Activated CD4-positive, alpha-beta T cell treated with anti-CD3 and anti-CD28 coated beads, Interleukin-2, amount 10 ng/mL, durations not matched to agents 7 days and 5 days (primary cell): ENCODE measurements at places on chromosomes 1 and 21.

- no peak overlapping the region for H3K27ac ChIP-seq
- no peaks in the 10 kb centered on the region for H3K36me3 ChIP-seq
- peaks cover 6% of the 10 kb centered on the region for H3K4me1 ChIP-seq
- H3K27me3 ChIP-seq, result peaks cover 6% of the 10 kb centered on the region
Measured at GRCh38 chr1:209425959-209426358, 157.6 kb upstream of the CAMK1G start.

- no peaks in the 10 kb centered on the region for H3K4me1 ChIP-seq
- H3K27me3 ChIP-seq, result no peaks in the 10 kb centered on the region
- DNase-seq, result no peak
Measured at GRCh38 chr1:106972074-106972473, 84.4 kb upstream of the PRMT6 start.

- no peak overlapping the region for H3K4me3 ChIP-seq
- H3K27me3 ChIP-seq, result no peaks in the 10 kb centered on the region
- no peak for DNase-seq
- H3K4me1 ChIP-seq, result peaks cover 6% of the 10 kb centered on the region
Measured at GRCh38 chr1:45478121-45478814, 12.7 kb downstream of the TESK2 start.

DNA sequence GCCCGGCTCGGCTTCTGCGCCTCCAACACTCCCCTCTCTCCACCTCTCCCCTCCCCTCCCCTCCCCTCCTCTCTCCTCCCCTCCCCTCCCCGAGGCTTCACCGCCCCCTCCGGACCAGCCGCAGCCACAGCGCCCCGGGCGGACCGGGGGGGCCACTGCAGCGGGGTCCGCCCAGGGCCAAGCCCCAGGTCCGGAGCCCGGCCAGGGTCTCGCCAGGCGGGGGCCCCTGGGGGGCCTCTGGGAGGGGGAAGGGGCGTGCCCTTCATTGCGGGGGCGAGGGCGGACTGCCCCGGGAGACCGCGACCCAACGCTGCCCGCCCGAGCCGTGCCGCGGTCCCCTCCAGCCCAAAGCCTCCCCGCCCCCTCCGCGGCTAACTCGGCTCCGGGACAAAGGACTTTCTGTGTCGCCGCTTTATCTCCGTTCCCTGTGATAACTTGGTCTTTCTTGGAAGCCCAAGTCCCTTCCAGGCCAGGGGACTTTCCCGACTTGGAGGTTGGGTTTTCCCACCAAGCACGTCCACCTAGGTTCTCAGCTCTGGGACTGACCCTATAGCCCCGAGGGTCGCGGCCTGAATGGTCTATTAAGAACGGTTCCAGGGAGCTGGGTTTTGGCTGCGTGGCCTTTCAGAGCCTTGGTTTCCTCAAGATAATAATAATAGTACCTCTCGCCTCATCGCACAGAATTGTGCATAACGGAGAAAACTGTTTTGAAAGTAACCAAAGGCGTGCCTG is at the start of gene UBQLN4:
Gene UBQLN4, minus strand, starts transcription at position 31 of the 732 bp plus-strand sequence. CDS start 97 bp downstream, outside the sequence.
- DNase-seq, result peak; percentile 88
- peak within 1 kb of the TSS; percentile 88 for H3K4me3 ChIP-seq
- H3K27me3 ChIP-seq, result no peaks in the 10 kb centered on the region
- peaks cover 27% of the 10 kb centered on the region for H3K4me1 ChIP-seq

DNA sequence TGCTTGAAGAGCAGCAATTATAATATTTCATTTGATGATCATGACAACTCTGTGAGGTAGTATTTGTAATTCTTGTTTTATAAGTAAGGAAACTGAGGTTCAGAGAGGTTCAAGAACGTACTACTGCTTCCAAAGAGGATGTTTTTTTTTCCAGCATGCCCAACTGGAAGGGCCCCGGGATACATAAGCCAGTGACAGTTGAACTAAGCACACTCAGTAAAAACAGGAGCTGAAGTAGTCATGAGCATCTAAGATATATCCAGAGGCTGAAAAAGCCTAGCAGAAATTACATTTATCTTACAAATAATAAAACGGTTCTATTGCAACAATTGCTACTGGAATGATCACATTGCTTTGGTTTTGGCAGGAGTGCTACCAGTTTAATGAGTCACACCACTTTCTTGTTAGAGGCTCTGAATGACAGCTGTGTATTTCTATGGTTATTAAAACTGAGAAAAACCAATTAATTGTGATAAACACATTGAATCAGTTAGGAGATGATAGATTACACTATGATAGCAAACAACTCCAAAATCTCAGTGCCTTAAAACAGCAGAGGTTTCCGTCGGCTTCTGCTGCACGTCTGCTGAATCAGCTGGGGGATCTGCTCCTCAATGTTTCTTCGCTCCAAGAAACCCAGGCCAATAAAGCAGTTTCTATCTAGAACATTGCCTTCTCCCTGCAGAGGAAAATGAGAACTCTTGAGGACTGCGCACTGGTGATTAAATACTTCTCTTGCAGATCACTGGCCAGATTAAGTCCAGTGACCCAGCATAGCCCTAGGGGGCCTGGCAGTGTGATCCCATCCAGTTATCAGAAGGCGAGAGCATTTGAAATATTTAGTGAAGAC is 522.7 kb downstream of the PLPP3 start:
- no peak overlapping the region for H3K4me3 ChIP-seq
- no peak overlapping the region for H3K27ac ChIP-seq
- H3K4me1 ChIP-seq, result no peaks in the 10 kb centered on the region
- no peaks in the 10 kb centered on the region for H3K27me3 ChIP-seq
- no peak for DNase-seq

- peak within 1 kb of the TSS; percentile 84 for H3K27ac ChIP-seq
- H3K4me1 ChIP-seq, result peaks cover 44% of the 10 kb centered on the region
- peak within 1 kb of the TSS; percentile 81 for H3K4me3 ChIP-seq
- H3K27me3 ChIP-seq, result peaks cover 65% of the 10 kb centered on the region
Measured at GRCh38 chr1:61082311-61083012, at the start of gene NFIA. Gene NFIA (plus strand): TSS chr1:61082561.

DNA sequence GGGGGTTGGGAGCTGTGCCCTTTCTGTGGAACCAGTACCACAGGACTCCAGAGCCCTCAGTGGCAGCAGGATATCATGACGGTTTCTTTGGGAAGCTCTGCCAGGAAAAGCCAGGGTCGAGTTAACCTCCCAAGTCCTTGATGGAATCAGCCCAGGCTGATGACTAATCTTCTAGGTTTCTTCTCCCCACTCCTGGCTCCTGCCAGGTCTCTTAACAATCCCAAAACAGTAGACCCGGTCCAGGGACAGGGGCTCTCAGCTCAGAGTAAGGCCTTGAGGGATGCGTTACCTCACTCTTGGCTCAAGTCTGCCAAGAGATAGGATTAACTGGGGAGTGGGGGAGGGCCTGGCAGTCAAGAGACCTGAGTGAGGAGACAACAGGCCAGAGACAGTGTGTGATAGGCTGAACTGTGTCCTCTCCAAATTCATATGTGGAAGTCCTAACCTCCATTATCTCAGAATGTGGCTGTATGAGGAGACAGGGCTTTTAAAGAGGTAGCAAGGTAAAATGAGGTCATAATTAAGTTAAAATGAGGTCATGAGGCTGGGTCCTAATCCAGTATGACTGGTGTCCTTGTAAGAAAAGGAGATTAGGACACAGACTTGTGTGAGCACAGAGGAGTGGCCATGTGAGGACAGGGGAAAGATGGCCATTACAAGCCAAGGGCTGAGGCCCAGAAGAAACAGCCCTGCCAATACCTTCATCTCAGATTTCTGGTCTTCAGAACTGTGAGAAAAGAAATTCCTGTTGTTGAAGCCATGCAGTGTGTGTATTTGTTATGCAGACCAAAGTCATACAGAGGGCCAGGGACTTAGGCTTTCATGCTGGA is 95.0 kb downstream of the BEND5 start:
- no peak overlapping the region for H3K27ac ChIP-seq
- no peak overlapping the region for H3K4me3 ChIP-seq
- H3K4me1 ChIP-seq, result no peaks in the 10 kb centered on the region
- H3K27me3 ChIP-seq, result no peaks in the 10 kb centered on the region
- DNase-seq, result no peak
- H3K36me3 ChIP-seq, result no peaks in the 10 kb centered on the region
